Omental fat pad (tissue), 4 donors: ENCODE measurements at places on chromosomes 11 and 22. TPM values are rescaled to one million over a fixed set of nuclear protein-coding genes. Genes with fewer than 3 reads are reported as not detected.

The BIK gene
- 0.93 TPM for total RNA-seq

The HEPHL1 gene
- not detected for total RNA-seq

The HBG2 gene
- not detected for total RNA-seq

The OR5D13 gene
- not detected for total RNA-seq

The MRGPRX4 gene
- not detected for total RNA-seq

The SPDYC gene
- not detected for total RNA-seq

The TRPM5 gene
- total RNA-seq = not detected

The TOM1 gene
- total RNA-seq = 95.7 TPM

The EHF gene
- total RNA-seq = not detected

The MISFA gene
- 0.36 TPM for total RNA-seq

The CNIH2 gene
- not detected for total RNA-seq

The USH1C gene
- 0.19 TPM for total RNA-seq

The SEPTIN5 gene
- total RNA-seq = 3.7 TPM

The FXYD2 gene
- total RNA-seq = 1.6 TPM

The UBQLN3 gene
- total RNA-seq = 1.3 TPM

The APOA1 gene
- total RNA-seq = not detected

The PHETA2 gene
- total RNA-seq = 9.3 TPM

The SLC7A4 gene
- total RNA-seq = 13.0 TPM
